ENCODE measurements at places on chromosomes 6 and 20.

DNA sequence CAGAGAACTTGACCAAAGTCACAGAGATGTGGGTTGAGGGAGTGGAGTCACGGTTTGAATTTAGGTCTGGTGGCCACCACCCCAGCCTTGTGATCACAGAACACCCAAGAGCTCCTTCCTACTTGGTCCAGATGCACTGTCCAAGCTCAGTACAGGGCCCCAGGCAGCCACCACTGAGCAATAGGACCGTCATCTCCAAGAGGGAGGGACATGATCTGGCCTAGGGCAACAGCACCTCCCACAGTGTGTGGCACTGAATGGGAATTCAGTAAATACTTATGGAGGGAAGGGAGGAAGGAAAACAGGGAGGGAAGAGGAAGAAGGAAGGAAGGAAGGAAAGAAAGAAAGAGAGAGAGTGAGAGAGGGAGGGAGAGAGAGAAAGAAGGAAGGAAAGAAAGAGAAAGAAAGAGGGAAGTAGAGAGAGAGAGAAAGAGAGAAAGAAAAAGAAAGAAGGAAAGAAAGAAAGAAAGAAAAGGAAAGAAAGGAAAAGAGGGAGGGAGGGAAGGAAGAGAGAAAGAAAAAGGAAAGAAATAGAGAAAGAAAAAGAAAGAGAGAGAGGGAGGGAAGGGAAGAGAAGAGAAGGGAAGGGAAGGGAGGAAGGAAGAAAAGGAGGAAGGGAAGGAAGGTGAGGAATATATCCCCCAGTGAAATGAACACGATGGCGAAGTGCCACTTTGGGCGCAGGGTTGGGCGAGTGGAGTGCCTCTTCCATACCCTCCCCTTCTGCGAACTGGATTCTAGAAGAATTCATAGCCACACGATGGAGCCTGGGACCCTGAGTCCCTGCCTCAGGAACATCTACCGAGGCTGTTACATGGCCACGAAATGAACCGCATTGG is 243.7 kb downstream of the TFAP2C start:
- no peak for DNase-seq

- no peak for DNase-seq
Observed at GRCh38 chr20:34362502-34363061, 491 bp upstream of the ITCH start.

DNA sequence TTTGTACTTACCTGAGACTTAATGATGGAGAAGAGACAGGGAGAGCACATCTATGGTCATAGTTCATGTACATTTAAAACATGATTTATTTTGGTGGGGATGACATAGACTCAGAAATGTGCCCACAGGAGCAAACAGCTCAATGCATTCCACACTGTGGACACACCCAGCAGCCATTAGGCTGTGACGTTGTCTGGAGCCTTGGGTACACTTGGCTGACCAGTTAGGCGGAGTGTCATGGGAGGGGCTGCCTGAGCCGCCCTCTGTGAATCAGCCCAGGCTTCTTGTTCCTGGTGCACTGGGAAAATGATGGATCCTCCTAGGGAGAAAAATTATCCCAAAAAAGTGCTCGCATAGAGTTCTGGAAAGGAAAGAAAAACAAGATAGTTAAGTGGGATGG is 231.0 kb upstream of the GMDS start:
- DNase-seq, result no peak

- DNase-seq, result no peak
Observed at GRCh38 chr6:95544517-95545225, 32.7 kb upstream of the MANEA start.

- DNase-seq, result no peak
Observed at GRCh38 chr20:1388741-1389483, 3.9 kb downstream of the FKBP1A start.

DNA sequence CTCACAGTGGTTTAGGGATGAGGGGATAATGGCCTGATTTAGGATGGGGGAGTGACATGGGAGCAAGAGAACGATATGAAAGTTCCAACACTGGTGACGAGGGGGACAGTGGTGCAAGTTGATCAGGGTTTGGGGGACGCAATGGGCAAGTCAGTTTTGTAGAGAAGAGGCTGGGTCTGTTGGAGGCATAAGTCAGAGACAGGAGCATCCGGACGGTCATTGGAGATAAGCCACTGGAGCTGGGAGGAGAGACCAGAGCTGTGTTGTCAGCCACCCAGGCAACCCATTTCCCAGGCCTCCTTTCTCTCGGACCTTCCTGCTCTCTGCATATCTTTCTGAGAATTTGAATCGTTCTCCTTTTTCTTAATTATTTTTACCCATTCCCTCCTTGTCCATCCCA is 9.5 kb downstream of the DNPH1 start:
- no peak for DNase-seq

DNA sequence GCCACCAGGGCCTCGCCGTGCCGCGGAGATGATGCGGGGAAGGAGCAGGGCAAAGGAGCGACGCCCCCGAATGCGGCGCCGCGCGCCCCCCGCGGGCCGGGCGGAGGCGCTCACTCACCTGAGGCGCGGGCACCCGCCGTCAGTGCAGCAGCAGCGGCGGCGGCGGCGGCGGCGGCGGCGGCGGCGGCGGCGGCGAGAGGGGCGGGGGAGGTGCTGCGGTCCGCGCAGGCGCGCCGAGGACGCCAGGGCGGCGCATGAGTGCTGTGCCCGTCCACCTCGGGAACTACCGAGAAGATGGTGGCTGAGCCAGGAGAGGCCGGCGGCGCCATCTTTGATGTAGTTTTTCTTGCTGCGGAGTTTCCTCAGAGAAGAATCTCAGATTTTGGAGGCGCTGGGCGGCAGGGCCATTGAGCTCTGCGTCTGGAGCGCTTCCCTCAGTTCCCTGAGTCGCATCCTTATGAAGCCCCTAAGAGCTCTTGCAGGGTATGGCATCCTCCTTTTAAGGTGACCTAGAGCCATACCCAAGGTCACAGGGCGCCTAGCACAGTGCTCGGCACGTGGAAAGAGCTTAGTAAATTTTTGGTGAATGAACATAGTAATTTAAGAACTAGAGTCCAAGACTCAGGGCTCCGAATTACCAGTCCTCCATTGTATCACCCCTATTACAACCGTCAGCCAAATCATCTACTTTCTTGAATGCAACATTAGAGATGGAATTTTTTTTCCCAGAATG is at the start of gene NDRG3:
NDRG3 (minus strand) TSS at position 164 of the 733 bp plus-strand sequence. CDS start 24,355 bp downstream, outside the sequence.
- DNase-seq, result peak; percentile 75

DNA sequence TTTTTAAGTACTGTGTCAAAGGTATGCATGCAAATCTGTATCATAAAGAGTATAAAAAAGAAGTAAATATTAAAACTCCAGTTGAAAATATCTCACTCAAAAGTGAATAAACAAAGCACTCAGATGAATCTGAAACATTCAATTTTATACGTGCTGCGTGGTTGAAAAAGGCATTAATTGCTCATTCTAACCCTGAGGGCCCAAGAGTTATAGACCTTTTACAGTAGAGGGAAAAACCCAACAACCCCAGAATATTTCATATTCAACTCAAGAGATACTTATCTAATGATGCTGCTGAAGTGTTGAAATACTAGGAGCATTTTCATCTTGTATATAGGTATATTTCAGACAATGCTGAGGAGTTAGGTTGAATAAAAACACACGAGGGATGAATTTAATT is 862.8 kb upstream of the CITED2 start:
- no peak for DNase-seq

Measured in stimulated activated CD8-positive, alpha-beta memory T cell treated with anti-CD3 and anti-CD28 coated beads, Interleukin-7, amount 100 ng/mL, for 24 hours (primary cell).